M059J (cell line): ENCODE measurements at places on chromosomes 3 and 15. TPM values are rescaled to one million over a fixed set of nuclear protein-coding genes. Genes with fewer than 3 reads are reported as not detected.

DNA sequence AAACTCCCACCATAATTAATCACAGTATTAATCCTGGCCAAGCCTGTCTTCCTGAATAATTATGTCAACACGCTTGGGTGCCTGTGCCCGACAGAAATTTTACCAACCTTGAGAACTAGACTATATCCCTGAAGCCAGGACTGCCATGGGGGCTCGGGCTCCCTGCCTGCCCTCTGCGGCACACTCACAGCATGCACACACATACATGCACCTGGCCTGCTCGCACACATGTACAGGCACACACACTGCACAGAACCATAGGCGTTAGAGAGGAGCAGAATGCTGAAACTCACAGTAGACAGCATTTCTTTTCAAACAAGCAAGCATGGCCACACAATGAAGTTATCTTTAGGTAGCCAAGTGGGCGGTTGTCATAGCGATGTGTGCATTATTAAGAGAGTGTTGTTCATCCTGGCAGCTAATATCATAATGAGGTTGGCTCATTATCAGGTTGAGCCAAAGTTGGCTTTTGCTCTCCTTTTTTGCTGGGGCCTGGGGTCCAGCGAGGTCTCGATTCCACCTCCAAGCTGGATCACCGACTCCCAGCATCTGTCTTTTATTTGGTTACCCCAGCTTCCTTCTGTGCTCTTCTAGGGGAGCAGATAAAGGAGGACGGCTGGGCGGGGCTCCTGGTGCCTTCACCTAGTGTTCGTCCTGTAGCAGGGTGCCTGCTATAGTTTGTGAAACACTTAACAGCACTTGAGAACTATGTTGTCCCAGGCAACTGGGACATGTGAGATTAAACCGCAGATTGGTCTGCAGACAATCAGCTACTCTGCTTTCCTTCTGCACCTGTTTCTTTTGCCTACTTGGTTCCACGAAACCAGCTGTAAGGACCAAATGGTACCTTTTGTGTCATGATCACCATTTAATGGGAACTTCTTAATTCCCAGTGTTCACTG is 91.4 kb downstream of the ZNF621 start:
- no peak for DNase-seq

IL17RD gene
- 1.6 and 3.5 TPM in 2 replicates for total RNA-seq

DNA sequence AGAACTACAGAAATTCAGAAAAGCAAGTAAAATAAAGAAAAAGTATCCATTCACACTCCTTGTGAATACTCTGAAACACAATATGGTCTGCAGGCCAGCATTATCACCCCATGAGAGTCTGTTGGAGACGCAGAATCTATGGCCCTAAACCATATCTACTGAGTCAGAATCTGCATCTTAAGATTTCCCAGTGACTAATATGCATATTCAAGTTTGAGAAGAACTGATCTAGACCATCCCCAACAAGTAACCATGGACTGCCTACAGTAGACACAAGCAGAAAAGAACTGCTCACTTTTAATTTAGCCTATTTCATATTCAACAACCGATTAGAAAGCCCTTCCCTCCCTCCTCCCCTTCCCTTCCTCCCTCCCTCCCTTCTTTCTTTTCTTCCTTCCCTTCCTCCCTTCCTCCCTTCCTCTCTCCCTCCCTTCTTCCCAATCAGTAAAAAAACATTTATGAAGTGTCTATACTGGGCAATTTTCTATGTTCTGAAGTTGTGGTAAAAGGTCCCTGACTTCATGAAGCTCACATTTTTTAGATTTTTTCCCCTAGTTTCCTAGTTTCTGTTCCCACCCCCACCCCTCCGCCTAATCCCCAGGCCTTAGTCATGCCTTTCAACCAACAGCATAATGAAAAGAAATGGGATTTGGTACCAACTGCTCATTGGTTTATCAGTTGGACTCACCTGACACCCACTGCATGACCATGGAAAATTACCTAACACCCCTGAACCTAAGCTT is 125.2 kb downstream of the CNTN3 start:
- DNase-seq = no peak

LYZL4 gene
- total RNA-seq = not detected in 2 replicates

DNA sequence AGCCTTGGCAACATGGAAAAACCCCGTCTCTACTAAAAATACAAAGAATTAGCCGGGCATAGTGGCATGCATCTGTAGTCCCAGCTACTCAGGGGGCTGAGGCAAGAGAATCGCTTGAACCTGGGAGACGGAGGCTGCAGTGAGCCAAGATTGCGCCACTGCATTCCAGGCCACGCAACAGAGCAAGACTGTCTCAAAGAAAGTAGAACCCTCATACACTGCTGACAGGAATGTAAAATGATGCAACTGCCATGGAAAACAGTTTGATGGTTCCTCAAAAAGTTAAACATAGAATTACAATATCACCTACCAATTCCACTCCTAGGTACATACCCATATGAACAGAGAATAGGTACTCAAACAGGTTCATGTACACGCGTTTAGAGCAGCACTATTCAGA is 158.9 kb downstream of the TBC1D5 start:
- DNase-seq = no peak

DNA sequence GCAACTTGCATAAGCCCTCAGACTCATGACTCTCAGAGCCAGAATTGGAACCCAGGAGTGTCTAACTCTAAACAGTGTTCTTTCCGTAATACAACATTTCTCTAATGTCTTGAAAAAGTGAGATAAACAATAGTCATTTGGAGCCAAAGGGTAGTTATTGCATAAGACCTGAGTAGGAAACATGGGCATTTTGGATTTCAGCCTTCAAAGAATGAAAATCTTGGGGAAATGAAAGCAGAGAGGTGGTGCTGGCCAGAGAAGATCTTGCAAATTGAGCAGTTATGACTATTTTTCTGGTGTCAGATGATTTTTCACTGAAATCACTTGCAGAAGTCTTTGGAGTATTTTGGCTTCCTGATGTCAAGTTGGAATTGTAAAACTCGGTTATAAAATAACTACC is 379.4 kb downstream of the DIPK2A start:
- no peak for DNase-seq

GOLGA8T gene
- not detected in 2 replicates for total RNA-seq

DNA sequence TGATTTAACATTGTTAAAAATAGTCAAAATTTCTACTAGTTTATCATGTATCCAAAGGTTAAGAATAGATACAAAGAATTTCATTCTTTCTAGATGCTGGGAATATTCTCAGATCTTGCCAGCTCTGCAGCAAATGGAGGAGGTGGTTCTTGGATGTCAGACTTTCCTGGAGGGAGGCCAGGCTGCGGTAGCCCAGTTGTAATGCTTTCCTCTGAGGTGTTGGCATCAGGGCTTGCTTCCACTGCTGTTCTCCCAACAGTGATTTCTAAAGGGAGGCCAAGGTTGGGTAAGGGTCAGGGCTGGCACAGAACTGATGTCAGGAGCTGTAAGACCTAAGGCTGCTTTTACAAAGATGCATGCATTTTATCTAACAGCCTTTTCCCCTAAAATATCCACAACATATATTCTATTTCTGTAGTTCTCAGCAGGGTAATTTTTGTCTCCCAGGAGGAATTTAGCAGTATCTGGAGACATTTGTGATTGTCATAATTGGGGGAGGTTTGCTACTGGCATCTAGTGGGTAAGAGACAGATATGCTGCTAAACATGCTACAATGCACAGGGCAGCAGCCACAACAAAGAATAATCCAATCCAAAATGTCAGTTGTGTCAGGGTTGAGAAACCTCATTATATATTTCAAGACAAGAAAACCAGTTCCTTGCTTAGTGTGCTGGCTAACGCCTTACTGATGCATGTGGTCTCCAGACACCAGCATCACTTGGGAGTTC is 42.0 kb upstream of the SPTSSB start:
- DNase-seq = peak; percentile 81

- no peak for DNase-seq
These were observed 196.4 kb upstream of the SLC24A5 start for GRCh38 chr15:47924381-47924780.

POC1A gene
- total RNA-seq = 7.6 and 10.7 TPM in 2 replicates

GRCh38 chr3:150346266-150346665 is 61.8 kb upstream of the TSC22D2 start:
- DNase-seq = no peak

GRCh38 chr3:23671851-23672589 is 133.7 kb upstream of the UBE2E1 start:
- no peak for DNase-seq

DNA sequence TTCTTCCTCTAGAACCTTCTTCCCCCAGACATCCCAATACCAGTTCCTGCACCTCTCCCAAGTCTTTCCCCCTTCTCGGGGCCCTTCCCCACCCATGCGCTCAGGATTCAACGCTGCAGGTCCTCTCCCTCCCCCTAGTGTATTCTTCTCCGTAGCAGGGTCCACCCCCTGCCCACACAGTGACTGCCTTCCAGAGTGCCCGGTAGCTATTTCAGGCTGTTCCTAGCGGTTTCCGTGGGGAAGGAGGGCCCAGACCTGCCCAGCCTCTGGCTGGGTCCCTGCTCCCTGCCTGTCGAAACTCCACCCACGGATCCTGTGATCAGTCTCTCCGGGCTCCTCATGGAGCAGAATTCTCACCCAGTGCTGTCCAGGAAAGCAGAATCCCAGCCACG is 45.2 kb upstream of the SEC61A1 start:
- no peak for DNase-seq

DNA sequence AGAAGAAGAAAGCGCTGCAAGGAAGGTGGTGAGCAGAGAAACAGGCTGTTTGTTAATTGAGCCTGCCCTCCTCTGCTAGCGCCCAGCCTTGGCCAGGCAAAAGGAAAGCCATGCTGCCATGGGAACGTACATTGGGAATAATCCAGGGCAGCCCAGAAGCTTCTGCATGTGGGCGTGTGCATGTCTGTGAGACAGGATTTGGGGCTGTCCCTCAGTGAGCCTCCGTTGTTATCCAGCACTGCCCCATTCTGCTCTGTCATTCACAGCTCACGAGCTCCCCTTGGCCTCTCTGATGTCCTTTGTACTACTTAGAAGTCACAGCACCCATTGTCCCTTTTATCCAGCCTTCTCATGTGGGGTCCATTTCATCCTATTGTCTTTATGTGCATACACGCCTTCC is 239.1 kb upstream of the ROPN1 start:
- DNase-seq = no peak

DNA sequence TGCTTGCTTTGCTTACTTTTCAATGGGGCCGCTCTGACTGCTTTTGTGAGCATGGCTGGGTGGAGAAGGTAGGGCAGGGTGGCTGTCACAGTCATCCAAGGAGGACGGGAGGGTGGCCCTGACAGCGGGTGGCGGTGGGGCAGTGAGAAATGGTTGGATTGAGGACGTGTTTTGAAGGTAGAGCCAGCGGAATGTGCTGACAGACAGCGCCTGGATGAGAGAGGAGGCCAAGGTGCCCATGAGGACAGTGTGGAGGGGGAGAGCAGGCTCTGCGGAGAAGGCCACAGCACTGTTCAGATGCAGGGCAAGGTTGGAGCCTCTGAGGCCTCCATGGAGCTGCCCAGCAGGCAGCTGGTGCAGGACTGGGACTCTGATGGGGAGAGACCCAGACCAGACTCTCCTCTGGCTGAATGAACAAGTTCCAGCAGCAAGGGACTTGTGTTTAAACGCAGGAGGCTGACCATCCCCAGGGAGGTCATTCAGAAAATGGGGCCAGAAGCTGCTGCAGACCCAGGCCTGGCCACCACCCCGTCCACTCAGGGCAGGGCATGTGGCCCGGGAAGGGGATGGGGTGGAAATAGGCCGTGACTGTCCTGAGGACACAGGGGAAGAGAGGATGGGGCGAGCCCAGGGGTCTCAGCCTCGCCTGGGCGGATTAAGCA is 120.3 kb upstream of the PRR20G start:
- DNase-seq = no peak

- no peak for DNase-seq
These were observed 39.4 kb upstream of the KY start for GRCh38 chr3:134690226-134690625.

- DNase-seq = peak; percentile 1
These were observed 90.1 kb downstream of the NEK10 start for GRCh38 chr3:27279123-27279522.

NR2E3 gene
- 0.12 TPM in 1 of 2 replicates, not detected in the other for total RNA-seq

GRCh38 chr3:109923431-109923830 is 586.1 kb upstream of the DPPA4 start:
- DNase-seq = peak; percentile 70

GRCh38 chr3:50594253-50594785 is 17.3 kb downstream of the CISH start:
- DNase-seq = no peak

MEIS2 gene
- 27.7 and 32.9 TPM in 2 replicates for total RNA-seq

DNA sequence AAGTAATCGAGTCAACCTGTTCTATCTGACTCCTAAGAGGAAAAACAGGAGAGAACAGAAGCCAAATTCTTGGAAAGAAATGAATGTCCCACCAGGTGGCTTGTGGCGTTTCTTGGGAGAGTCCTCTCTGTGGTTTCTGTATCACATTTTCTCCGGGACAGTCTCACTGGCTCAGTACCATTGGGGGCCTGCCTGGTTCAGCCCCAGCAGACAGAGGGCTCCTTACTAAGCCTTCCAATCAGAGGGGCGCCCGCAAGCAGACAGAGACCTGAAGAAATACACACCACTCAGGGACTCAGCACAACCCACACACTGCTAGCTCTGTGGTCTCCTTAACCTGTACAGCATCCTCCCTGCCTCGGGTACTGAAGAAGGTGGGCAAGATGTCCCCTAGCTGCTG is 302.1 kb downstream of the TLE3 start:
- no peak for DNase-seq

GRCh38 chr15:85927931-85928537 is 133.3 kb upstream of the KLHL25 start:
- no peak for DNase-seq

- DNase-seq = no peak
These were observed 72.1 kb downstream of the TIGIT start for GRCh38 chr3:114365909-114366308.

SENP8 gene
- 2.2 and 2.5 TPM in 2 replicates for total RNA-seq

GRCh38 chr3:98874602-98875249 is 26.8 kb downstream of the DCBLD2 start:
- no peak for DNase-seq

GPR149 gene
- not detected in 2 replicates for total RNA-seq

- no peak for DNase-seq
These were observed 19.8 kb downstream of the CMTM7 start for GRCh38 chr3:32411442-32411841.

TMEM42 gene
- total RNA-seq = 9.4 and 10.6 TPM in 2 replicates

DNA sequence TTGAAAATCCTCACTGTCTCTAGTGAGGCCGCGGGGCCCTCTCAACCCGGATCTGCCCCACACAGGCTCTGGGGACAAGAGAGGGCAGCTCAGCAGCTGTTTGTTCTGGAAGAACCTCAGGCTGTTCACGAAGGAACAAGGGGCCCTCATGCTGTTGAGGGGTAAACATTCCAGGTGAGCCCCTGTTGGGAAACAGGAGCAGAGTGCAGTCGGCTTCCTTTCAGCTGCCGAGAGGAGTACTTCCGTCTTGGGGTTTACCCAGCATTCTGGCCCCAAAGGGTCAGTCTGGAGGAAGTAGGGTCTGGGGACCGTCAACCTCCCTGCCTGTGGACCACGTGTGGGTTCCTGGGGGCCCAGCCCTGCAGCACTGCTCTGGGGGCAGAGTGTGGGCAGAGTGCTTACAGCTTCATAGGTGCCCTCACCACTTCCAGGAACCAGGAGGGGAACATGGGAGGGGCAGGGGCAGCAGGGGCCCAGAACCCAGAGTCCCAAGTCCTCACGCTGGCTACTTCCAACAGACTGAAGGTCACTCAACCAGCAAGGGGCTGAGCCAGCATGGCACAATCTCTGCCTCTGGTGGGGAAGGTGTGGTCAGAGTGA is 49.2 kb upstream of the CTSH start:
- no peak for DNase-seq

GRCh38 chr15:60118626-60119025 is 114.5 kb downstream of the FOXB1 start:
- no peak for DNase-seq
